ENCODE measurements at places on chromosomes 4 and X.

DNA sequence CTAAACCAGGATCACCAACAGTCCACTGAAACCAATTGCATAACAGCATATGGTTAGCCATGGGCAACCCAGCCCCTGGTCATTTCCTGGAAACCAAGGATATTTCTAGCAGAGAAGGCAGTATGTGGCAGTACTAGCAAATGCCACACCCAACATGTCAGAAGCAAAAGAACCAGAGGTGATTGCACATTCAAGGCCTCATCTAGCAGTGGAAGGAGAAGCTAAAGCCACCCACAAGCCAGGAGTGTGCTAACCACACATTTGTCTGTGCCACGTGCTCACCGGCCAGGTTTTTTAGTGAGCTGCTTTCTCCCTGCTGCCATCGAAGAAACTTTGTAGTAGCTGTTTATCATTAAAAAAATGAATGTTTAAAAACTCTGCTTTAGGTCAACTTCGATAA, 42.0 kb downstream of the TEC start:
- DNase-seq, result no peak

DNA sequence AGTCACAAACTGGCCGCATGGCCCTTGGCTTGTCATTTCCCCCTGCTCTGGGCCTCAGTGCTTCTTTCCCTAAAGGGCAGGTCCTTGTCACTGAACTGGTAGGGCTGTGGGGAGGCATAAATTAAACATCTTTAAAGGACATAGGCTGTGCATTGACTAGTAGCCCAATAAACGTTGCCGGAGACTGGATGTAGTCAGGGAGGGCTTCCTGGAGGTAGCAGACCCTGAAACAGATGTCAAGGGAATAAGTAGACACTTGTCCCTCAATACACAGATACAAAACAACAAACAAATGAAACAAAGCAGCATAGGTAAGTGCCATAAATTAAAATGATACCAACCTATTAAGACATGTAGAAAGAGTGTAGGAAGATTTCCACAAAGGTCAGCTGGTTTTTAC, 71.8 kb upstream of the PSAPL1 start:
- no peak for DNase-seq

DNA sequence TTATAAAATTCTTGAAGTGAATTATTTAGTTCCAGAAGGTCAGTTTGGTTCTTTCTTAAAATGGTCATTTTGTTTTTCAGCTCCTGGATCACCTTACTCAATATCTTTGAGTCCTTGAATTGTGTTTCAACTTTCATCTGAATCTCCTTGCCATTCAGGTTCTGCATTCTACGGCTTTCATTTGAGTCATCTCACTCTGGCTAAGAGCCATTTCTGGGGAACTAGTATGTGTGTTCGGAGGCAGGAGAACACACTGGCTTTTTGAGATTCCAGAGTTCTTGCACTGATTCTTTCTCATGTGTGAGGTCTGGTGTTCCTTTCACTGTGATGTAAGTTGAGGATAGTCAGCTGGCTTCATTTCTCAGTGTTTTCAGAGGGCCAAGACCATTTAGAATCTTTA, 708.4 kb upstream of the FRG1 start:
- no peak for DNase-seq

DNA sequence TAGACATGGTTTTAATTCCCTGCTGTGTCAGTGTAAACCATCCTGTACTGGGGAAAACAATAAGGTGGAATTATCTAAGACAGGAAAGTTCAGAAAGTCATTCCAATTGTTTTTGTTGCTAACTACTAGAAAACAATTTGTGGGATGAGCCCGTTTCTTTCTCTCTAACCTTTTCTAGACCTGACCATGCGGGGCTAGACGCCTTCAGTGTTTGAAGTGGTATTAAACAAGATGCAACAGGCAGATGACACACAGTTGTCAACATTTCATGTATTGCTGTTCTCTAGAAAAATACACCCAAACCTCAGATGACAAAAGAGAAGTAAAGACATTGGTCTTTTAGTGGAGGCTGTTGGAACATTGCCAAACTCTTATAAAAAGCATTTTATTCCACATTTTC, 105.7 kb downstream of the FRAS1 start:
- DNase-seq, result no peak

GRCh38 chr4:107736924-107737448, 17.0 kb upstream of the PAPSS1 start:
- DNase-seq, result no peak

- DNase-seq, result no peak
Measured at GRCh38 chr4:110751986-110752385, 129.1 kb upstream of the PITX2 start.

DNA sequence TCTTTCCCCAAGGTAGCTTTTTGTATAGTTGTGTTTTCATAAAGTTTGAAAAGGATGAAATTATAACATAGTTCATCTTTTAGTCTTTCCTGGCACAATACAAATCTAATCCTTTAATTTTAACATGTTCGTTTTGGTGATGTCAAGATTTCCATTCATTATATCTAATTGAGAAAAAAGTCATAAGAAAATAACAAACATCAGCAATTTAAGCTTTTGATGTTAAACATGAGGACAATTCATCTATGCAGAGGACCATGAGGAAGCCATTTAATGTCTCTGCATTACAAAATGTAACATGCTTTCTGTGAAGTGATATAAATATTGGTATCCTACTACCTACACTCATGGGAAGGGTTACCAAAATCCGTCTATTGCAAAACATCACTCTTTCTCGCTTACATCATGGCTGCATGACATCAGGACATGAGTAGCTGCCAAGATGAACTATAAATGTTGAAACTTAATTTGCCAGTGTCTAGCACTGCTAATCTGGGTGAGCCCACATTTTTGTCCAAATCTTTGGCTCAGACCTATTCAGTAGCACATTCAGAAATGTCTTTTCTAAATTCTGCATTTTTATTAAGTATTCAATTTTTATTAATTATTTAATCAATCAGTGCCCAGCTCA, 9.5 kb downstream of the EPGN start:
- no peak for DNase-seq

DNA sequence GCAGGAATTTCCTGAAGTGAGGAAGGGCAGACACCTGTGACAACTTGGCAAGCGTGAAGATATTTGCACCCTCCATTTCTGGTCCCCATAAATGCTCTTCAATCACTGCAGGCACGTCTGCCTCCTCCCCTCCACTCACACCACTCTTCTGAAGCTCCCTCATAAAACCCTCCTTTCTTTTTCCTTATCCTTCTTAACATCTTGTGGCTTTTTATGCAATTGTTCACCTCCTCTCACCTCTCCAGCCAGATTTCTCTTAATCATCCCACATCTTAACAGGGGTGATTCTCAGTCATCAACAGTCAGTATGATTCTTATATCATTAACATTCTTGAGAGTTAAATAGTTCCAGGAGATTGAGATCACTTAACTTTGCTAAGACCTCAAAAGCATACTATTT, 277.4 kb downstream of the SPRY1 start:
- DNase-seq, result no peak

- no peak for DNase-seq
Measured at GRCh38 chrX:39756086-39756883, 341.5 kb downstream of the BCOR start.

GRCh38 chr4:113398441-113399143, 349.1 kb downstream of the ANK2 start:
- DNase-seq, result no peak

GRCh38 chr4:104815665-104816064, 321.0 kb upstream of the CXXC4 start:
- no peak for DNase-seq

GRCh38 chr4:2934077-2934812, 29.0 kb downstream of the NOP14 start:
- no peak for DNase-seq

- DNase-seq, result no peak
Measured at GRCh38 chr4:1018147-1019020, 7.0 kb downstream of the FGFRL1 start.

GRCh38 chrX:148470324-148470723, 30.1 kb upstream of the AFF2 start:
- DNase-seq, result no peak

DNA sequence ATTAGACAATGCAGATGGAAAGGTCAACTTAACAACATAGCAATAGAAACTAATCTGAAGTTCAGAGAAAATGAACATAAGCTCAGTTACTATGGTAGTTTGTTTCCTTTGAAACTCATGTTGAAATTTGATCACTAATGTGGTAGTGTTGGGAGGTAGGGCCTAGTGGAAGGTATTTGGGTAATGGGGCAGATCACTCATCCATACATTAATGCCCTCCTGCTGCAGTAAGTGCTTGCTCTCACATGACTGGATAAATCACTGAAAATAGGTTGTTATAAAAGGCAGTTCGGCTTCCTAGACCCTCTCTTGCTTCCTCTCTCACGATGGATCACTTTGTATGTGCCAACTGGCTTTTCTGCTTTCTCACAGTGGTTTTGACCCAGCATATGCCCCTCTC, 567.4 kb upstream of the GALNT7 start:
- DNase-seq, result no peak
